ENCODE measurements at places on chromosomes 2 and 18.
A peak's percentile ranks its signal among the peaks of the same experiment; 100 is the strongest.

DNA sequence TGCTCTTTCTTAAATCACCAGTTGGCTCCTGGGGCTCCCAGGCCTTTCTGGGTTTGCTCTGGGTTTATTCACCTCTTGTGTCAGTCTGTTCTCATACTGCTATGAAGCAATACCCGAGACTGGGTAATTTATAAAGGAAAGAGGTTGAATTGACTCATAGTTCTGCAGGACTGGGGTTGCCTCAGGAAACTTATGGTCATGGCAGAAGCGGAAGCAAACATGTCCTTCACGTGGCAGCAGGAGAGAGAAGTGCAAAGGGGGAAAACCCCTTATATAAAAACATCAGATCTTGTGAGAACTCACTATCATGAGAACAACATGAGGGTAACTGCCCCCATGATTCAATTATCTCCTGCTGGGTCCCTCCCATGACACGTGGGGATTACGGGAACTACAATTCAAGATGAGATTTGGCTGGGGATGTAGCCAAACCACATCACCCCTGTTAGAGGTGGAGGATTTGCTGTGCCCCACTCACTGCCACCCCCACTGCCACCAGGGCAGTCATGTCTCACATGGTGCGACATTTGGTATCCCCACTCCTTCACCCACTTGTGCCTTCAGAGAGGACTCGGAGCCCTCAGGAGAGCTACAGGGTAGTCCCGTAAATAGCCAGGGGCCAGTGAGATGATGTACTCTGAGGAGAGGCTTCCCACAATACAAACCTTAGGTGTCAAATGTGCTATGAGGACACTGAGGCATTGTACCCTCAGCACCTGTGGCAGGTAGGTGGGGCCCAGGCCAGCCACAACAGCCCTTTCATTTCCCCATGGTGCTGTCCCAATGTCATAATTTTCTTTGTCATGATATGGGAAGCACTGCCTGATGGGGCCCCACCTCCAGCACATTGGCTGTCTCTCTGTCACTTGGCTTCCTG lies 35.7 kb downstream of the CDC42EP3 start:
- DNase-seq, result peak; percentile 97

- DNase-seq, result peak; percentile 84
Measured at GRCh38 chr2:26970244-26970927, at the start of gene MAPRE3. MAPRE3 (plus strand) TSS chr2:26970637; CDS start chr2:27022219, 51,582 bp downstream.

DNA sequence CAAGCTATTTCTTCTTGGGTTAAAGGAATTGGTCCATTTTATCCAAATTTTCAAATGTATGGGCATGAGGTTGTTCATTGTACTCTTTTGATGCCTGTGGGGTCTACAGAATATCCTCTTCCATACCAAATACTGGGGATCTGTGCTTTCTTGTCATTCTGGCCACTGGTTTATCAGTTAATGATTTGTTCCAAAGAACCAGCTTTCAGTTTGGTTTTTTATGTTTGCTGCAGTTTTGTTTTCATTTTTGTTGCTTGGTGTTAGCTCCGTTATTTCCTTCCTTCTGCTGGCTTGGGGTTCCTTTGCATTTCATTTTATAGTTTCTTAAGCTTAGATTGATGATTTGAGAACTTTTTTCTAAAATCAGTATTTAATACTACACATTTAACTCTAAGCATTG lies 45.5 kb downstream of the SLC66A2 start:
- no peak for DNase-seq

DNA sequence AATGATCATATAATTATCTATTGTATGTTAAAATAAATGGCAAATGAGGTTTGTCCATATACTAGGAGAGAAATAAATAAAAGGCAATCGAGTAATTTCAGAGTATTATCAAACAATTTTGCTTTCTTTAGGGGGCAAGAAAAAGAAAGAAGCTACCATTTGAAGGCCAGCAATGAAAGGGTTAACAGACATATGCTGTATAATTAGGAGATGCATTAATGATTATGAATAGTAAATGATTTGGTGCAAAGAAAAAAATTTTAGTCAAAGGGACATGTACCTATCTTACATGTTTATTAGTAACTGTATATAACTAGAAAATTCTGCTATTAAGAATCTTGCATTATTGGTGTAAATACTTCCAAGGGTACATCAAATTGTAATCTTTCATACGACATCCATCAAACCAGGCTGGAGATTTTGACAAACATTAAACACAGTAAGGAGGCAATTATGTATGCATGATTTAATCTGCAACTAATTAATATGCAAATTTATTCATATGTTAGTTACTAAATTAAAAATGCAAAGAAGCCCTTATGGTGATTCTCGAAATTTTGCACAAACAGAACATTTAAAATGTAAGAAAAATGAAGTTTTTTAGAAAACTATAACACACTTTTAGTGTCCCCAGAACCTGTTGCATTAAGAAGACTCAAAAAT lies 251.4 kb downstream of the TCF4 start:
- DNase-seq, result no peak

GRCh38 chr2:73350035-73350691 lies 35.5 kb upstream of the ALMS1 start:
- DNase-seq, result no peak

DNA sequence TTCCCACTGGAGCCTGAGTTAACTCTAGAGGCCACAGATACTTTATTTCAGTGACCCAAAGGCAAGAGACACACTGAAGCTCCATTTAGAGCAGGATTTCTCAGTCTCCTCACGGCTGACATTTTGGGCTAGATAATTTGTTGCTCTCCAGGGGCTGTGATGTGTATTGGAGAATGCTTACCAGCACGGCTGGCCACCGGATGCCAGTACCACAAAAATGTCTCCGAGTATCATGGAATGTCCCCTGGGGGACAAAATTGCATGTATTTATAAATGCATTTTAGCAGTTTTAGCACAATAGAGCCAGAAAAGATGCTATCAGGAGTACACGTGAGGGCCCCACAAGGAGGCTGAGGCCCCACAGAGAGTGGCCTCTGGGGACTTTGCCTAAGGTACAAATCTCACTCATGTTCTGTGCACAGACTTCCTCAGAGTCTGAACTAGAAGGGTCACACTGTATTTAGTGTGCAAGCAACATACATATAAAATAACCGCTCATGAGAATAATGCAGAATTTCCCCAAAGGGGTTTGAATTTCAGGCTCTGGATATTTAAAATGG lies 20.5 kb upstream of the DCC start:
- no peak for DNase-seq

DNA sequence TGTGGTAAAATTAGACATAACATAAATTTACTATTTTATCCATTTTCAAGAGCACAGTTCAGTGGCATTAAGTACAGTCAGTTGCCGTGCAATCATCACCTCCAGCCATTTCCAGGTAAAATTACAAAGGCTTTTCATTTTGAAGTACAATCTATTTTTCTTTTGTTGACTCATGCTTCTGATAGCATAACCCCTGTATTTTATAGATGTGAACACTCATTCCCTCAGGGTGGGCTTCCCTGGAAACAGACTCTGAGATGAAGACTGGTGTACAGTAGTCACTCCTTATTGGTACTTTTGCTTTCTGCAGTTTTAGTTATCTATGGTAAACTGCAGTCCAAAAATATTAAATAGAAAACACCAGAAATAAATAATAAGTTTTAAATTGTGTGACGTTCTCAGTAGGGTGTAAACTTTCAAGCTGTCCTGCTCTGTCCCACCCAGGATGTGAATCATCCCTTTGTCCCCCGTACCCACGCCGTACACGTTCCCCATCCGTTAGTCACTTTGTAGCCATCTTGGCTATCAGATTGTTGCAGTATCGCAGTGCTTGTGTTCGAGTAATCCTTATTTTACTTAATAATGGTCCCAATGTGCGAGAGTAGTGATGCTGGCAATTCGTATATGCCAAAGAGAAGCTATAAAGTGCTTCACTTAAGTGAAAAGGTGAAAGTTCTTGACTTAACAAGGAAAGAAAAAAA lies 41.1 kb upstream of the NAB1 start:
- no peak for DNase-seq

DNA sequence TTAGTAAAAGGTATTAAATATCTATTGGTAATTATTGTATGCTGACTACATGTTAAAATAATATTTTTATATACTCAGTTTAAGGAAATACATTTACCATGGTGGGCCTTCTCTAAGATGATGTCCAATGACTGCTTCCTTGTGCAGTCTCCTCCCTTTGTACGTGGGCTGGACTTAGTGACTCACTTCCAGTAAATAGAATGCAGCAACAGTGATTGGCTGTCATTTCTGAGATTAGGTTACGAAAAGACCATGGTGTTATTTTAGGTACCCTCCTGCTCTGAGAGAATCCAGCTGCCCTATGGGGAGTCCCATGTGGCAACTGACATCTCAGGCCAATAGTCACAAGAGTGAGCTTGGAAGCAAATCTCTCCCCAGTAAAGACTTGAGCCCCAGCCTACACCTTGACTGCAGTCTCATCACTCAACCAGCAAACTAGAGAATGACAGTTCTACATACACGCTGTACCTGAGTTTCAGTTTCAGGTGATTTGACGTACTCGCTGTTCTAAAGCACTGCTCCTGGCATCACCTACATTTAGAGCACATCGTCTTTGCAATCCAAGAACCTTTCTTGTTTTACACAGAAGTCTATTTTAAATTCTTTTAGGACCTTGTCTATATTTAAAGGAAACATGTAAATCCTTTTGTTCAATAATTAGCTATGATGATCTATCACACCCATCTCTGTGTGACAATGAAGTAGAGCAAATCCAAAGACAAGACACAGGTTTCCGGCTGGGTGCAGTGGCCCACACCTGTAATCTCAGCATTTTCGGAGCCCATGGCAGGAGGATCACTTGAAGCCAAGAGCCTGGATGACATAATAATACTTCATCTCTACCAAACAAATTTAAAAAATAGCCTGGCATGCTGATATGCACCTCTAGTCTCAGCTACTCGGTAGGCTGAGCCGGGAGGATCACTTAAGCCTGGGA lies 87.2 kb downstream of the COBLL1 start:
- DNase-seq, result peak; percentile 9

GRCh38 chr2:188969236-188969635 lies 4.9 kb upstream of the COL3A1 start:
- no peak for DNase-seq

GRCh38 chr18:28820353-28820752 lies 643.4 kb upstream of the CDH2 start:
- no peak for DNase-seq

DNA sequence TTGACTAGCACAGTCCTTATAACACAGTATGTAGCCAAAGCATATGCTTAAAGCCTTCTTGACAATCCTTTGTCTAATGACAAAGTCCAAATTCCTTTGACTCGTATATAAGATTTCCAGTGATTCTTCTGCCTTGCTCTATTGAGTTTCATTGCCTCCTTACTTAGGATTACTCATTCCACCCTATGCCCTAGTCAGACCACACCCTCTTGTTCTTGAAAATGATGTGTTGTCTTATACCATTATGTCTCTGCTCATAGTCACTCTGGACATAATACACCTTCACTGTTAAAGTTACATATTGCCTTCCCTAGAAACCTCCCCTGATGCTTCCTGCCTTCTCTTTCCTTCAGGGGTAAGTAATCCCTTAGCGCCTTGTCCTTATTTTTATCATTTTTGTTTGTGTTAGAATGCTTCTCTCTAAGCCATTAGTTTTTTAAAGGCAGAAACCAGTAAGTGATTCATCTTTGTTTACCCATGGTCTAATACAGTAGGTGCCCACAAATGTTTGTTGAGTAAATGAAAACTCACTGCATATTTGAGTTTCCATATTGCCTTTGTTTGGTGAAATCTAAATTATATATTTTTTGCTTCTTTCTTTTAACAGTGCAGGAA lies 19.3 kb downstream of the GPD2 start:
- peak; percentile 73 for DNase-seq

DNA sequence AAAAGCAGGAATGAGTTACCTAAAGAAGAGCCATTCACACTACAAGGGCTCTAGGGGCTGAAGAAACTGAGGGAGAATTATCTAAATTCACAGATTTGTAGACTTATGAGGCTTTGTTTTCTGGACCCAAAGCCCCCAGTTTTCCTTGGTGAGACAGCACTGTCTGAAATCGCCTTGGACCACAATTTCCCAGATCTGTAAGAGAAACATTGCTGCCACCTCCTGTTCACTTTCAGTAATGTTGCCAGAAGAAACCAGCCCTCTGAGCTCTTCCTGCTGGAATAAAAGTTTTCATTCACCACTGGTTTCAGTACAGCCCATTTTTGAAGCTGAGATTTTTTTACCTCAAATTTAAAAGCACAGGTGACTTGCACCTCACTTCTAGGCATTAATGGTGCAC lies 169.2 kb downstream of the CDH20 start:
- DNase-seq, result peak; percentile 54

- no peak for DNase-seq
Measured at GRCh38 chr2:69310111-69311023, 76.7 kb downstream of the GFPT1 start.

DNA sequence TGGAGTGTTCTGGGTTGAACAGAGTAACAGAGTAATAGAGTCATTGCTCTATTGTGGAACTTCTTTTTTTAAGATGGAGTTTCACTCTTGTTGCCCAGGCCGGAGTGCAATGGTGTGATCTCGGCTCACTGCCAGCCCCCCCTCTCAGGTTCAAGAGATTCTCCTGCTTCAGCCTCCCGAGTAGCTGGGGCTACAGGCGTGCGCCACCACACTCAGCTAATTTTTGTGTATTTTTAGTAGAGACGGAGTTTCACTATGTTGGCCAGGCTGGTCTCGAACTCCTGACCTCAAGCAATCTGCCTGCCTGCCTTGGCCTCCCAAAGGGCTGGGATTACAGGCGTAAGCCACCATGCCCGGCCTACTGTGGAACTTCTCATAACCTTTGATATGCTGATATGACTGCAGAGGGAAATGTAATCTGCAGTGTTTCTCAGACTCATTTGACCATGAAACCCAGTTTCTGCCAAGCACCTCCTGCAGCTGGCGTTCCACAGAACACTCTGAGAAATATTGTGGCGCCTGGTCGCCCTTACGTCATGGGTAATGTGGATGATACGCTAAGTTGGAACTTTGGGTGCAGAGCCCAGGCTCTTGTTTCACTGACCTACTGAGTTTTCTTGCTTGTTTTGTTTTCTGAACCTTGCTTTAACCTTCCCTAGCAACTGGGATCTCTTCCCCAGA lies 213.8 kb downstream of the BCL2 start:
- DNase-seq, result no peak

Data from suppressor macrophage treated with lipopolysaccharide for 4 hours (primary cell).